Activated T-cell treated with anti-CD3 and anti-CD28 coated beads for 1 hour (primary cell): ENCODE measurements at places on chromosomes 13 and 19.

DNA sequence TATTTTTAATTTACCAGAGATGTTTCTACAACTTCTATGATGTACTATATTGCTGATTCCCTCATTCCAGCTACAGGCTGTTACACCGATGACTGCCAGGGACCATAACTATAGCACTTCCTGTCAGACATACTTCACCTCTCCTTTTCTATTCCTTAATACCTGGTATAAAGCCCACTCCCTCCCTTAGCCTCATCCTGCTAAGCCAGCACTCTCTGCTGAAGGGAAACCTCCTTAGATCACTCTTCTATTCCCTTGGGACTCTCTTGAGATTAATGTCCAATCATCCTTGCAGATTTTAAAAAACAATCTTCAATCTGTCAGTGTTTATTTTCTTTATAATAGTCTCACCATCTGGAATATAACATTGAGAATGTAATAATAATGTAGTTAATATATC is 127.9 kb downstream of the DIAPH3 start:
- no peak for DNase-seq

DNA sequence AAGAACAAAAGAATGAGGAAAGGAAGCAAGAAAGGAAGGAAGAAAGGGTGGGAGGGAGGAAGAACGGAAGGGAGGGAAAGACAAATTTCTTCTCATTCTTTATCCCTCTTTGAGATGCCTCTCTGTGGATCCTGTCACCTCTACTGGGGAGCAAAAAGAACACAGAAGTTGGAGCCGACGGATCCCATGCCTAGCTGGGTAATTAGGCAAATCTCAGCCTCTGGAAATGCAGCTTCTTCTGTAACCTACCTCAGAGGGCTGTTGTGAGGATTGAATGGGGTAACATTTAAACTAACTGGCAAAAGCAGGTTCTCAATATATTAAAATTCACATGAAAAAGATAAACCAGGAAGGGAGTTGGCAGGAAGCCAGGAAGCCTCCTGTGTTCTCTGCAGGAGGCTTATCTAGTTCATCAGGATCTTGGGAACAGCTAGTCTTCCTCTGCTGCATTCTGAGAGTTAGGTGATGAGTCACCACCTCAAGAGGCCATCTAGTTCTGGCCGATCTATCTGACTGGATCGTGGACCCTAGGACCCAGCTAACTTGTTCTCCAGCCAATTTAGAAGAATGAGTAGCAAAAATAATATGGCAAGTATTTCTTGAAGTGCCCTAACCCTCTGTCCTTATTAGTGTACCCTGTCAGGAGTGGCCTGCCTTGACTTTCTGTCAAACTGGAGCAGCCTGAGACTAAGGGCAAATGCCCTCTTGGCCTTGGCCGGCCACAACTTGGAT is 15.2 kb upstream of the CPB2 start:
- DNase-seq, result no peak

DNA sequence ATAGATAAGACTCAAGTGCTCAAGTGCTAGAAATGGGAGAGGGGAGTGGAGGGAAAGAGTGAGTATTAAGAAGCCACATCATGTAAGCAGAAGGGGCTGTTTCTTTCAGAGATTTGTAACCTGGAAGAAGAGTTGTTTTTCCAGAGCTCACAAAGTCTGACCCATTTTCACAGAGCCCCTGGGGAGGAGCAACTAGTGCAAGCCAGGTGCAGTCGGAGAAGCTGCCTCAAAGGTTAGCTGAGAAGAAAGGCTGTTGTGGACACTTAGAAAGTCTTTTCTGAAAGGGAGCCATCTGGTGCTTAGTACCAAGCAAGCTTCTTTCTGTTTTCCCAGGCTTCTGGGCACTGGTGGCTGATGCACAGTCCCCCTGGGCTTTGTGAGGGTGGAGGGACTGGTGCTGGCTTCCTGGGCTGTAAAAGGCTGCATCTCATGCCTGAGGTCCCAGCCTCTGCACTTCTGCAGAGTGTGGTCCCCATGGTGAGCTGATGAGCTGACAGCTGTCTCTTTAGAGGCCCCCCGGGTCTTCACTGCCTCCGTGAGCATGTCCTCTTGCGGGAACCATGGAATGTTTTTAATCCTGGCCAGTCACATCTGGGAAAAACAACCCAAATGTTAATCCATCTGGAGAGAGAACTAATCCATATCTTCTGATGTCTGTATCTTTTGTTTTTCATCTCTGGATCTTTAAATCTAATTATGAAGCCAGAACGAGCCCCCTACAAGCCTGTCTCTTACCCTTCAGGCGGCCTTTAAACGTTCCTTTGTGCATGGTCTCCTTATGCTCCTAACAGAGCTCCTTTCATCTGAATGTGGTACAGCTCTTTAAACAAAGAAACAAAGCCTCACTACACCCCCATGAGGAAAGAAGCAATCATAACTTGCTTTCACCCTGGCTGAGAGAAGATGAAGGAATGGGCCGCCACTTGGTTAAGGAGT is 40.2 kb downstream of the OLFM4 start:
- DNase-seq, result no peak

GRCh38 chr19:47186446-47187334 is 44.3 kb downstream of the BBC3 start:
- DNase-seq, result peak; percentile 59

GRCh38 chr13:93778548-93778947 is 551.9 kb downstream of the GPC6 start:
- DNase-seq, result no peak

DNA sequence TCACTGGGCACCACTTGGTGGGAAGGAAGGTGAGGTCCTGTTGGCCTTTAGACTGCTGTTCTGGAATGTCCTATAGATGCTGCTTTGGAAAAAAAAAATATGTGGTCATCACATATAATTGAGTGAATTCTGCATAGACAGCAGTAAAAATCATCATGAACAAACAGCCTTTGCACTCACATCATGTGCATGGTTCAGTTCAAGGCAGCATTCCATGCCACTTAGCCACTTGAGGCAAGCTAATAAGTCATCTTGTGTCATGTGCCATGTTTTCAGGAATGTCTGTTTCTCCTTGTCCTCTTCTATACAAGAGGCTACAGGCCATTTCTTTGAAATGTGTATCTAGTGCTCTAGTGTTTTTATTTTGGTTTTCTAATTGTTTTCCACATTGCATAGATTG is 43.9 kb upstream of the TSC22D1 start:
- no peak for DNase-seq

- no peak for DNase-seq
Observed at GRCh38 chr13:102868366-102868936, 22.6 kb downstream of the ERCC5 start.

GRCh38 chr19:12872941-12873890 is 8.0 kb downstream of the DNASE2 start:
- DNase-seq, result no peak

GRCh38 chr13:114196629-114197028 is 17.6 kb downstream of the CFAP97D2 start:
- DNase-seq, result no peak

- no peak for DNase-seq
Observed at GRCh38 chr13:113034451-113035212, 65.6 kb downstream of the MCF2L start.

- no peak for DNase-seq
Observed at GRCh38 chr13:112168761-112169160, 101.8 kb downstream of the SOX1 start.
